ENCODE measurements at places on chromosomes 13 and 19. TPM values are rescaled to one million over a fixed set of nuclear protein-coding genes. Genes with fewer than 3 reads are reported as not detected.

CEACAM19 gene
- polyA plus RNA-seq: 29.7 TPM

SIGLEC14 gene
- polyA plus RNA-seq: 1.1 TPM

RASGRP4 gene
- polyA plus RNA-seq: 0.90 TPM

SRRM5 gene
- polyA plus RNA-seq: 0.31 TPM

ELSPBP1 gene
- 0.72 TPM for polyA plus RNA-seq

PLK5 gene
- 0.46 TPM for polyA plus RNA-seq

MAP4K1 gene
- polyA plus RNA-seq: 2.1 TPM

SLC17A7 gene
- polyA plus RNA-seq: 0.47 TPM

SYCN gene
- not detected for polyA plus RNA-seq

SIGLEC12 gene
- polyA plus RNA-seq: 0.40 TPM

COX6B2 gene
- polyA plus RNA-seq: 1.1 TPM

TGDS gene
- polyA plus RNA-seq: 24.5 TPM

LPAR6 gene
- polyA plus RNA-seq: 56.8 TPM

KCNN4 gene
- 2.0 TPM for polyA plus RNA-seq

NDUFS7 gene
- polyA plus RNA-seq: 43.6 TPM

FUT2 gene
- polyA plus RNA-seq: 3.8 TPM

ZNF726 gene
- polyA plus RNA-seq: 18.5 TPM

ADAMTS10 gene
- polyA plus RNA-seq: 55.5 TPM

DACH1 gene
- 101 TPM for polyA plus RNA-seq

SHANK1 gene
- 4.3 TPM for polyA plus RNA-seq

KLK7 gene
- 4.9 TPM for polyA plus RNA-seq

ZNF146 gene
- polyA plus RNA-seq: 161 TPM

ZNF443 gene
- polyA plus RNA-seq: 11.0 TPM

KIR3DL2 gene
- polyA plus RNA-seq: not detected

RASL11A gene
- polyA plus RNA-seq: 40.0 TPM

FLT3LG gene
- polyA plus RNA-seq: 2.7 TPM

PSG6 gene
- not detected for polyA plus RNA-seq

IGFL2 gene
- polyA plus RNA-seq: not detected

B3GNT8 gene
- polyA plus RNA-seq: 2.9 TPM

ZFP28 gene
- 19.2 TPM for polyA plus RNA-seq

ZNF222 gene
- 8.5 TPM for polyA plus RNA-seq

SPRED3 gene
- polyA plus RNA-seq: 1.5 TPM

TLE2 gene
- polyA plus RNA-seq: 52.5 TPM

PGLYRP2 gene
- polyA plus RNA-seq: not detected

CEACAM3 gene
- not detected for polyA plus RNA-seq

FCAR gene
- 0.73 TPM for polyA plus RNA-seq

KLK6 gene
- polyA plus RNA-seq: 35.4 TPM

KLK1 gene
- polyA plus RNA-seq: 2.2 TPM

DAND5 gene
- polyA plus RNA-seq: not detected

ZNF99 gene
- polyA plus RNA-seq: 0.99 TPM

SPACA4 gene
- not detected for polyA plus RNA-seq

RNF225 gene
- polyA plus RNA-seq: not detected

C19orf18 gene
- 5.7 TPM for polyA plus RNA-seq
